ENCODE measurements at places on chromosomes 7 and 10.

- DNase-seq = no peak
These were observed 14.6 kb downstream of the PALS2 start for GRCh38 chr7:24587853-24588252.

DNA sequence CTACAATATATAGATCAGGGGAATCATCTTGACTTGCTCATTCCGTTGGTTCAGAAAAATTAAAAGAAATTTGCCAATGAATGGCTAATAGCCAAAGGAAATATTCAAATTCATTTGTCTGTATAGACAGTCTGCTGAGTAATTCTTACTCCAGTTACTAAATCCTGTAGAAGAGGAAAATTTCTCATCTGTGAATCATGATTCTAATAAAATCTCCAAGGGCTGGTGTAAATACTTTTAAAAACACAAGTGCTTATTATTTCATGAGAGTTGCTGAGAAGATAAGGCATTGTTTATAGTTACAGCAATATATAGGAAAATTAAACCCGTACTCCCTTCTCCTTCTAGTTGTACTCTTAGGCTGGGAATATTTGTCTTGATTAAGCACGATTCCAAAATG, 53.0 kb downstream of the WNT2 start:
- DNase-seq = peak; percentile 56

DNA sequence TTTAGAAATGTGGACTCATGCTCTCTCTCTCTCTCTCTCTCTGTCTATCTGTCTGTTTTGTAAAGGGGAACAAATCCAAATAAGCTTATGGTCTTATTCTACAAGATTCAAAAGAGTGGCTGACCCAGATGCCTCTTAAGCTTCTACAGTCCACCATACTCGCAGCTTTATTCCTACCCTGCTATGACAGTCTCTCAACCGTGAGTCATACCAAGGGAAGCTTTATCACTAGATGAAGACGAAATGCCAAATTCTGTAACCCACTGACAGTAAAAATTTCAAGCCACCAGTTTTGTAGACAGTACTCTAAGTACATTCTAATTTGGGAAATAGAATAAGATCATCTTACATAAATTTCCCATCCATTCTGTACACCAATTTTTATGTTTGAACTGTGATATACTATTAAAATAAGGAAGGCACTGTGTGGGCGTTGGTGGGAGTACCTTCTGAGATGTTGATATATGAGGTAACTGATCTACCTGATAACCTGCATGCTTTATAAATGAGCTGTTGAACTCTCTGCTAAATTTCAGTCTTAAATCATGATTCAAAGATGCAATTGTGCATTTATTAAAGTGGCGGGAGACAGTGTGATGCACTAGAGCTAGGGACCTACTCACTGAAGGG, 153.2 kb downstream of the KLF6 start:
- no peak for DNase-seq

- DNase-seq = no peak
These were observed 393.8 kb downstream of the TNS3 start for GRCh38 chr7:47188136-47188535.

DNA sequence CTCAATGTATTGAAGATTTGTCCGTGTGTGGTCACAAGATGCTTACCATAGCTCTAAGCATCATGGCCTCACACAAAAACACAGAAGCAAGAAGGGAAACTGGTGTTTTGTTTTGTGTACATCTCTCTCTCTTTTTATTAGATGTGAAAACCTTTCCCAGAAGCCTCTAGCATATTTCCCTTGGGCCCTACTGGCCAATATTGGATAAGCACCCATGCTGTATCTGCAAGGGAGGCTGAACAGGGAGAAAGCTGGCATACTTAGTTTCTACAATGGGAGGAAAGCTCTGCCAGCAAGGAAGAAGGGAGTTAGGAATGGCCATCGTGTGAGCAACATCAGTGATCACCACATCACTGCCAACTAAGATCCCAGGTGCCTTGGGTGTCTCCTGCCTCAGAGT, 9.6 kb upstream of the NAMPT start:
- DNase-seq = no peak

- DNase-seq = no peak
These were observed 44.0 kb upstream of the COL1A2 start for GRCh38 chr7:94350734-94351133.

- no peak for DNase-seq
These were observed 36.3 kb downstream of the LAMB4 start for GRCh38 chr7:108093851-108094331.

DNA sequence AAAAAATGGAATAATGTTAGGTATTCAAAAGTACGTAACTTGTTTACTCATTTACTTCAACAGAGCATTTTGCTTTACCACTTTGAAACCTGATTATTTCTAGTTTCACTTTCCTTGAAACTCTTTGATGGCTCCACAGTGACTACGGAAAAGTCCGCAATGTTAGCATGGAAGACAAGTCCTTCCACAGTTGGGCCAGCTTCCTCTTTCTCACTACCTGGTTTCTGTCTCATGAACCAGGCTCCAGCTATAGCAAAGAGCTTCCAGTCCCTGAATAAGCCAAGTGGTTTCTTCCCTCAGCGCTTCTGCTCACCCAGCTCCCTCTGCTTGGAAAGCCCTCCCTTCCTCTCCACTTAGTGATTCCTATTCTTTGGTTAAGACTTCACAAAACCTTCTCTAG, 44.8 kb upstream of the SLC16A12 start:
- no peak for DNase-seq

DNA sequence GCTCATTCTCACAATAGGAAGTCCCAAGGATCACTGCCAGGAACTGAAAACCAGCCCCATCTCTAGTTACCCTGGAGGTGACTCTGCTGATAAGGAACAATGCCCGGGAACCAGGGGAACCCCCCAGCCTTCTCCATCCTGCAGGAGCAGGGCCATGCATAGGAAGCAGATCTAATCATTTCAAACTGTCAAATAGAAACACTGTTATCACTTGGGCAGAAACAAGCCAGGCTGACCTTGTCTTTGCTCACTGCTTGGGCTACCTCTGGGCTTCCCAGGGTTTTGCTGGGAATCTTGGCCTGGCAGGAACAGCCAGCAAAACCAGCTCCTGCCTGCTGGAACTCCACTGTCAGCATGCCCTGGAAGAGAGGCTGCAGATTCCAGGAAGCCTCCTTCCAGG, 114.1 kb downstream of the RNF216 start:
- DNase-seq = no peak

- DNase-seq = no peak
These were observed 50.7 kb downstream of the SYPL1 start for GRCh38 chr7:106061301-106061979.

GRCh38 chr10:8069627-8070026, 15.1 kb downstream of the GATA3 start:
- DNase-seq = no peak

GRCh38 chr10:22637491-22637890, 76.9 kb downstream of the PIP4K2A start:
- no peak for DNase-seq

- DNase-seq = no peak
These were observed 129.2 kb upstream of the CDCA7L start for GRCh38 chr7:22074897-22075296.

- DNase-seq = no peak
These were observed 54.9 kb downstream of the ZRANB1 start for GRCh38 chr10:124996854-124997215.

DNA sequence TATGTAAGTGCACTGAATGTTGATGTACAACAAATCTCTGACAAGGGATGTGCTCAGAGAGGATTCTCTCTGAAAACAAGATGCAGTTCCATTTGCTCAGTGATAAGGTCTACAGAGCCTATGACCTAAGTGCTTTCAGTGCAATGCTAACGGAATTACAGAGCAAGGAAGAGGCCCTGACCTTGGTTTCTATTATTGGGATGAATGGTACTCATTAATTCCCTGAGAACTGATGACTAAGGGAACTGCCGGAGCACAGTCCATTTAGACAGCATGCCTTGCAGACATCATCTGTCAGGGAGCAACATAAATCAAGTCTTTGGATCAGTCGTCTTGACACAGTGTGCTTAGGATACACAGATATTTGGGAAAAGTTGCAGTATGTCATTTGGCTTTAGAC, 340.8 kb downstream of the PHTF2 start:
- DNase-seq = peak; percentile 85

DNA sequence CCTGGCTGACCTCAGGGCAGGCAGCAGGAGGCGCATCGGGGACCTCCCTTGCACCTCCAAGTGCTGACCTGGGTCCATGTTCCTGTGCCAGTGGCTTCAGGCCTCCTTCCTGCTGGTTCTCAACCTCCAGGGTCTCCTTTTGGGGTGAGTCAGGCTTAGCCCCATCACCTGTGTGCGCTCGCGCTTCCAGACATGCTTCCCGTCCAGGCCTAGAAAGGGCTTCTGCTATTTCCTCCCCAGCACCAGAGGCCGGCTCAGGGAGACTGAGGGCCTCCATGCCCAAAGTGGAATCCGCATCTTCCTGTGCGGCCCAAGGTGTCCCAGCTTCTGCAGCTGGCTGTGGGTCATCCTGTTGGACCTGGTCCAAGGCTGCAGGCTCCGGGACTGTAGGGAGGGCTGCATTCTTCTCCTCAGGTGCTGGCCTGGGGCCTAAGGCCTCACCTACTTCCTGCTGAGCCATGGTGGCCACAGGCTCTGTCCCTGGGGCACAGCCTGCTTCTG, 5.9 kb downstream of the NACAD start:
- DNase-seq = no peak

- no peak for DNase-seq
These were observed 2.7 kb downstream of the CALD1 start for GRCh38 chr7:134782121-134782623.

DNA sequence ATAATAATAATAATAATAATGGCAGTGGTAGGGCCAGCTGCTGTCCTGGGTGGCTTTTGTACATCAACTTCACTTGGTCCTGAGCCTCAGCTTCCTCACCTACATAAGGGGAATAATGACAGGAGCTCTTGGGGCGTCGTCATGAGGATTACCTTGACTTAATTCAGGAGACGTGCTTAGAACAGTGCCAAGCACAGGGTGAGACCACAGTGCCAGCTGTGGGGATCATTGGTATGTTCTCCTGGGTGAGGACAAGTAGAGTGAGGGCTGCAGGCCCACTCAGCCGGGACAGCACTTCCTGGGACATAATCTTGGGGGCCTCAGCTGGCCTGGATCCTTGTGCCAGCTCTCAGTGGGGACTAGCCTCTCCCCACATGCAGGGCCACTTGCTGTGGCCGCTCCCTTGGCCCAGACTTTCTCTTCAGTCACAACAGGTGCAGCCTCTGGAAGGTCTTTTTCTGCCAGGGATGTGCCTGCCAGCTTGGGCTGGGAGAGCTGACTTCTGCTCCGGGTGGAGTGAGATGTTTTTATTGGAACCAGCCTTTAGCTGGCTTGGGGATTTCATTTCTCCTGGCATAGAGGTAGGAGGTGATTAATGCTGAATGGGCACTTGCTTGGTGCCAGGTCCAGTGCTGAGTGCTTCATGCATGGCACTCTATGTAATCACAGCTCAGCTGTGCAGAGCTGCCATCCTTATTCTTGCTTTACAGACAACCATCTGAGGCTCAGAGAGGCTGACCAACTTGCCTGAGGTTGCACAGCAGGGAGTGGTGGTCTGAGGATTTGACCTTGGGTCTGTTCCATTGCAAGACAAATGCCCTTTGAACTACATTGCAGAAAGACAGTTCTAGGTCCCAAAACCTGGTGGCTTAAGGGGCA, 45.3 kb downstream of the TSPAN15 start:
- DNase-seq = no peak

GRCh38 chr10:116708391-116708821, 34.0 kb downstream of the HSPA12A start:
- peak; percentile 37 for DNase-seq

GRCh38 chr7:77532247-77532646, 4.8 kb upstream of the PTPN12 start:
- no peak for DNase-seq

DNA sequence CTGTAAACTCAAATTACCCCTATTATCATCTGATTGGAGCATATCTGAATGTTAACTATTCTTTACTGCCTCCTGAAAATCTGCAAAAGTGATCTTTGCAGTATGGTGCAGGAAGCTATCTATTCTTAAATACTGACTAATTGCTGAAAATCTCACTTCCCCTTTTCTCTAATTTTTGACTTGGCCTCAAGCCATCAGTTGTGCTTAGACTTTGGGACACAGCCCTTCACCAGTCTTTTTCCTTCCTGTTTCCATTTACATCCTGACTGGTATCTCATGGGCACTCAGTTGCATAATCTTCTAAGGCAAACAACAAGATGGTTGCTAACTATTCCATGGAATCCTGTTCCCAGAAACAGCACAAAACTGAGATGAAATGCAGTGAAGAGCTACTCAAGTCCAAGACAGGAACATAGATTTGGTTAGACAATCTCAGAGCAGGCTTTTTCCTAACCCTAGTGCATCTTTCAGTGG, 228.5 kb downstream of the SORCS1 start:
- DNase-seq = no peak

DNA sequence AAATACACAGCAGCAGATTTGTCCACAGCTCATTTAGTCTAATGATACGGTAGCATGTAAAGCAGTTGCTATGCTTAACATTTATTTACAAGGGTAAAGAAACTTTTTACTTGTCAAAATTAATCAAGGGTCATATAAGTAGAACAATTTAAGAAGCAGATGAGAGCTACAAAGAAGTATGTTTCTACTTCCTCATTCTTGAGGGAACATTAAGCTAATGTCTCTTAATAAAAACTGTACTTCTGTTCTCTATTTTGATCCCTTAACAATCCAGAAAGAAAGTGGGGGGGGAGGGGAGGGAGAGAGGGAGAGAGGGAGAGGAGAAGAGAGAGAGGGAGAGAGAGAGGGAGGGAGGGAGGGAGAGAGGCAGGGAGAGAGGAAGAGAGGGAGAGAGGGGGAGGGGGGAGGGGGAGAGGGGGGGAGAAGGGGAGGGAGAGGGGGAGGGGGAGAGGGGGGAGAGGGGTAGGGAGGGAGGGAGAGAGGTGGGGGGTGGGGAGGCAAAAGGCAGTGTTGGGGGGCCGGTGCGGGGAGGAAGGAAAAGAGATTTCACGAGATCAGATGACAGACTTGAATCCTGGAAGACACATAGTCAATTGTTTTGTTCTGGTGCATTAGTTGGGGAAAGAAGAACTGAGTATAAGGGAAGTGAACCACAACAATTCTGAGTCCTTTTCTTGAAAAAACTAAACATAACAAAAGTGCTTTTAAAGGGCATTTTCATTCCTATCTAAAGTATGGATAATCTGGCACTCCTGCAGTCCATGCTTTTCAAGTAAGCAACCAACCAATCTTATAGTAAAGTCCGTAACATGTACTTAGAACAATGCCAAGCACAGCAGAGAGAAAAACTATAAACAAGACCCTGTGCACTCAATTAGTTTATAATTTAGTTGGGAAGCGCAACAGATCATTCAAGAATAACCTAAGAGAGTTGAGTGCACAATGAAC, 128.0 kb downstream of the USP6NL start:
- DNase-seq = no peak

DNA sequence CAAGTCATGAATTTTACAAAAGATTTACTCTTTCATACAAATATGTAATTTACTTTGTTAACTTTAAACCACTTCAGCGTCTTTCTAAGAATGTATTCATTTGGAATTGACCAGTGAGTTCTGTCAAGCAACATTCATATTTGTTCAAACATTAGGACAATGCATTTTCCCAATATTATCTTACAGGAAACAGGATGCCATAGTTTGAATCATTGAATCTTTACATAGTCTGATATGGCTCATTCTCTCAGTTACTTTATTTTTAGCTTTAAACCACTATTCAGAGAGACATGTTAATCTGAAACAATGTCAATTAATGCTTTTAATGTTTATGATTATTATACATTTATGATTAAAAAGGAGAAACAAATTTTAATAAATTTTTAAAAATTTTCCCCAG, 21.1 kb upstream of the MEOX2 start:
- no peak for DNase-seq

GRCh38 chr10:30819341-30820181, 190.0 kb upstream of the LYZL2 start:
- no peak for DNase-seq

- peak; percentile 47 for DNase-seq
These were observed 29.7 kb upstream of the SEC61G start for GRCh38 chr7:54788664-54789063.

Measured in GM04504 (cell line).